ENCODE measurements at places on chromosomes 1 and 21.
A peak's percentile ranks its signal among the peaks of the same experiment; 100 is the strongest.

DNA sequence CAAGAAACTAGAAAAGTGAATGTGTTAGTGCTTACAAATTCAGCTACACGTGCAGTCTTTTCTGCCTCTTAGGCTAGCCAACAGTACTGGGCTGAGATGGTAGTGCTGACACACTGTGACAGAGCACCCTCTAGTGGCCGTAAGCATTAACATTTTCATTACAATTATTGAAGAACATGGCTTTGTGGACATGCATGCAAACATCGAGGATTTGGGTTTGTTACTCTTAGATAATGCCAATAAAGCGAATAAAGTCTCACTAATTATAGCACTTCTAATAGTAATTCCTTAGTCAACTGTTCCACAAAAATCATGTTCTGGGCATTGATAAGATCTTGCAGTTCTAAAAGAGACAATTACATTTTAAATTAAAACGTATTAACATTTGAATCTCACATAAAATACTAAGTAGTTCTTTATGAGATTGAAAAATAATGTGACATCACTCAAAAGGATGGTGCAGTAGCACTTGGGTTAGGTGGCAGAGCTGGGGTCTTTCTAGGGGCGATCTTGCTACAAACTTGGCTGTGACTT, 47.1 kb downstream of the MYSM1 start:
- DNase-seq = peak; percentile 73

DNA sequence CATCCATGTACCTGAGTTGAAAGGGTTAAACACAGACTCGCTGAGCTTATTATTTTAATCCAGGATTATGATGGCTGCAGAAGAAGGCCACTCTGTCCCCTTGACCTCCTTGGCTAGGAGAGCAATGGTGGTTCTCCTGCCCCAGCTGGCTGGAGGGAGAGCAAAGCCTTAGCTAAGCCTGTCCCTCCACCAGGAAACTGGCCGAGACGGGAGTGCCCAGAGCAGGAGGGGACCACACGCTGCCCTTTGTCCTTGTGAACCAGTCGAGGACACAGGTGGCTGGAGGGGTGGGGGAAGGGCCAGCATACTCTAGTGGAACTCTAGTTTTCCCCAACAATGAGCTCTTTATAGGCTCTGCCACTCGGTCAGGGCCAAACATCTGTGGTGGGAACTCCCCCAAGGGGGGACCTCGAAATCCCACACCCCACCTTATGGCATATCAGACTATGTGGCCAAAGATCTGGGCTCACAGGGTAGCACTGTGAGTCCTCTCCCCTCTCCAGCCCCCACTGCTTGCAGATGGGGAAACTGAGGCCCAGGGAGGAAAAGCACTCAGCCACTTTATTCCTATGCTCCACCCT, 12.9 kb downstream of the KIAA1614 start:
- DNase-seq = no peak

GRCh38 chr1:28668956-28669723, 556 bp downstream of the GMEB1 start:
- DNase-seq = no peak

DNA sequence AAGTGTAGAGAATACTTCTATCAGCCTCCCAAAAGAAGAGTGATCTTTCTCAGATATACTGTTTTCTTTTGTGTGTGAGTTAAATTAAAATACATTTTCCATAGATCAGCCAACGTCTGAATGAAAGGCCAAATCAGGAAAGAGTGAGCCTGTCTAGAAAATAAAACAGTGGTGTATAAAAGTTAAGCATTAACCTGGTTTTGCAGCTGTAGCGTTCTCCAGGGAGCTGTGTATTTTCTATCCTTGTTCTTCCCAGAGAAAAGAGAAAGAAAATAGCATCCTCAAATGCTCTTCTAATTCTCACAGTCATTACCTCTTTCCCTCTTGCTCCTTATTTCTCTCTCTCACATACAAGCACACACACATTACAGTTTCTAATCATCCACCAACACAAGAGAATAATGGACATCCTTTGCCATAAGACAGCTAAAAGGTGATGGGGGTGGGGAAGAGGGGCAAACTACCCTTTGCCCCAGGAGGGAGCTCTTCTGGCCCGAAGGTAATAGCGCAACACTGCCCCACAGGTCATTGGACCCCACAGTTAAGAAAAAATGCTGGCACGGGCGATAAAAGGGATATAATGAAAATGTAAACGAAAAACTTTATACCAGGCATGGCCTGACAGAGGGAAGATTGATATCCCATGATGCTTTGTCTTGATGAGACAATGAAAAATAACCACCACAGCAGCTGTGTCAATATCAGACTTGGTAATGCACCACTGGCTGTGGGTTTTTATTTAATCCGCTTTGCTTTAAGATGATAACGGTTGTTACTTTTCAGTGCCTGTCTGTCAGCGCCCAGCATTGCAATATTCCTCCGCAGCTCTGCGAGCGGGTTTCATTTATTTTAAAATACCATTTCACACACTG, 150.3 kb downstream of the NUF2 start:
- no peak for DNase-seq

GRCh38 chr1:20601129-20601825, 12.4 kb downstream of the CDA start:
- no peak for DNase-seq

DNA sequence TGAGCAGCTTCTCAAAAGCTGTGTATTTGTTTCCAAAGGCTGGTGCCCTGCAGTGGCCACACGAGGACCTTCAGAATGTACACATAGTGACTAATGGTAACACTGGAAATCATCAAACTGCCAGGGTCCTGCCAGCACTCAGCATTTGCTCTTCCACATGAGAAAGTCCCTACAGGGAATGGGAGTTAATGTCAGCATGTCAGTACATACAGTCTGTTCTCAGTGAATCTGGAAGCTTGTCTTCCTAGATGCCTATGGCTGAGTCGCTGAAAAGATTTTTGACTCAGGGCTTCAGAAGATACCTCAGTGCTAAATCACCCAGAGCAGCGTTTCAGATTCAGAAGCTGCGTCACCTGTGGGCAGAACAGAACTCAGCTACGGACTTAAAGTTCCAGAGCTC, 108.2 kb downstream of the CDC7 start:
- no peak for DNase-seq

GRCh38 chr1:205811660-205812059, 1.3 kb downstream of the SLC41A1 start:
- no peak for DNase-seq

GRCh38 chr1:160437432-160438316, 37.3 kb downstream of the VANGL2 start:
- DNase-seq = no peak

DNA sequence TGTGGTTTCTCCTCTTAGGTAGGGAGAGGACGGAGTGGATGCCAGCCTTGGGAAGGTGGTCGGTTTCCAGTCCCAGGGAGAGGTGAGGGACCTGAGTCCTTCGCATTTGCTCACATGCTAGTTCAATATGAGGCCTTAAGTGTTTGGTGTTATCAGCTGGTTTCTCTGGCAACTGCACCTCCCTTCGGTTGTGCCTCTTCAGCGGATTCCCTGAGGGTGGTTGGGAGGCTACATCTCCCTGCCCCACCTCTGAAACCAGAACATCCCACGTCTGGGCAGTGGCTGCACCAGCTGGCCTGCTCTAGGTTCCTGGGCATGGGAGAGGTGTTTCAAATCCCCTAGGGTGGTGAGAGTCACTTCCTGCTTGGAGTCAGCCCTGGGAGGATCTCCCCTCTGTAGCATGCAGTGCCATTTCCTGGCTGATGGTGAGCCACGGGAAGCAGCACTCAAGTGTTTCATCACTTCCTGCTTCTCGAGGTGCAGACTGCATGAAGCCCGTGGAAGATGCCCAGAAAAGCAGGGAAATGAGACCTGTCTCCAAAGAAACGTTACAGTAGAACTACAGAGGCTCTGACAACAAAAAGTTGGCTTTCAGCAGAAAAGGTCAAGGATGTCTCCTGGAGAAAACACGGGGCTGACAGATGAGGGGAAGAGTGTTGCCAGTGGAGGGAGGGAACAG, 4.5 kb downstream of the TMEM125 start:
- no peak for DNase-seq

DNA sequence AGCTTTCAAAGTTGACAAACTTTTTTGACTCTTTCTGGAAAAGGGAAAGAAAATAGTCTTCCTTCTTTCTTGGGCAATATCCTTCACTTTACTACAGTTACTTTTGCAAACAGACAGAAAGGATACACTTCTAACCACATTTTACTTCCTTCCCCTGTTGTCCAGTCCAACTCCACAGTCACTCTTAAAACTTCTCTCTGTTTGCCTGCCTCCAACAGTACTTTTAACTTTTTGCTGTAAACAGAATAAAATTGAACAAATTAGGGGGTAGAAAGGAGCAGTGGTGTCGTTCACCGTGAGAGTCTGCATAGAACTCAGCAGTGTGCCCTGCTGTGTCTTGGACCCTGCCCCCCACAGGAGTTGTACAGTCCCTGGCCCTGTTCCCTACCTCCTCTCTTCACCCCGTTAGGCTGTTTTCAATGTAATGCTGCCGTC, 160.8 kb upstream of the SGIP1 start:
- no peak for DNase-seq

- no peak for DNase-seq
Measured at GRCh38 chr1:174791863-174792262, 207.9 kb upstream of the CACYBP start.

All from astrocyte of the cerebellum (primary cell).